ENCODE measurements at places on chromosomes 7 and 10.

GRCh38 chr10:60816628-60817397 lies 38.5 kb downstream of the CDK1 start:
- no peak for DNase-seq

DNA sequence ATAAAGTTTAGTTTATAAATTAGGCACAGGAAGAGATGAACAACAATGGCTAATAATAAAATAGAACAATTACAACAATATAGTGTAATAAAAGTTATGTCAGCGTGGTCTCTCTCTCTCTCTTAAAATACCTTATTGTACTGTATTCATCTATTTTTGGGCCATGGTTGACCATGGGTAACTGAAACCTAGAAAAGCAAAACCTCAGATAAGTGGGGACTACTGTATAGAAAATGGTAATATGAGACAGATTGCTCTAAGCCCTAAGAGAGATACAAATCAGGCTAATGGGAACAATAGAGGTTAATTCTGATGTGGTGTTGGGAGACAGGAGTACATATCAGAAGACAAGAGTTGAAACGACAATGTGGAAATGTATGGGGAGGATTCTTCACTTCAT lies 86.2 kb downstream of the ZNF365 start:
- no peak for DNase-seq

- DNase-seq = no peak
These were observed 486 bp downstream of the CACNA2D1 start for GRCh38 chr7:82443036-82443546.

GRCh38 chr7:154753226-154753625 lies 249.7 kb downstream of the PAXIP1 start:
- DNase-seq = no peak

DNA sequence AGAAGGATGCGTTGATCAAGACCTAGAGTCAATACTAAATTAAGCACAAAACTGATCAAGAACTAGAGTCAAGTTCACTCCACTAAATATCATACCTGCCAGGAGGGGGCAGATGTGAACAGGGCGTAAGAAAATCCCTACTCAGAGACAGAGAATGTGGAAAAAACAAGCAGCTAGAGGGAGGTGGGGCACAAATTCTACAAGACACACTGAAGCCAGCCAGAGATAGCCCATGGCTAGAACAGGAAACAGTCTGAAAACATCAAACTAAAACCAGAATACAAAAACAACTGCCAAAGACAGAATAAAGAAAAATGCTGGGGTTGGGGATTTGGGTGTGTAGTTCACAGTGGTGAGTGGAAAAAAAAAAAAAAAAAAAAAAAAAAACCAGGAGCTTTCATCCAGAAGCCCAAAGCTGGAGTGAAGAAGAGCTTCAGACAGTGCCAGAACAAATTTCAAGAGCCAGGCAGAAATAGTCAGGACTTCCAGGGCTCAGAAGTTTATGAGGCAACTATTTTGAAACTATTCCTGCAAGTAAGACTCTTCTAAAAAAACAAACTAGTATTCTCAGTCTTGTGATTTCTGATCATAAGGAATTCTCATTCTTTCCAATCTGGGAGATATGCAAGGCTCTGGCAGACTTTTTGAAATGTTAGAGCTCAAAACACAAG lies 118.3 kb downstream of the CCDC71L start:
- peak; percentile 11 for DNase-seq

DNA sequence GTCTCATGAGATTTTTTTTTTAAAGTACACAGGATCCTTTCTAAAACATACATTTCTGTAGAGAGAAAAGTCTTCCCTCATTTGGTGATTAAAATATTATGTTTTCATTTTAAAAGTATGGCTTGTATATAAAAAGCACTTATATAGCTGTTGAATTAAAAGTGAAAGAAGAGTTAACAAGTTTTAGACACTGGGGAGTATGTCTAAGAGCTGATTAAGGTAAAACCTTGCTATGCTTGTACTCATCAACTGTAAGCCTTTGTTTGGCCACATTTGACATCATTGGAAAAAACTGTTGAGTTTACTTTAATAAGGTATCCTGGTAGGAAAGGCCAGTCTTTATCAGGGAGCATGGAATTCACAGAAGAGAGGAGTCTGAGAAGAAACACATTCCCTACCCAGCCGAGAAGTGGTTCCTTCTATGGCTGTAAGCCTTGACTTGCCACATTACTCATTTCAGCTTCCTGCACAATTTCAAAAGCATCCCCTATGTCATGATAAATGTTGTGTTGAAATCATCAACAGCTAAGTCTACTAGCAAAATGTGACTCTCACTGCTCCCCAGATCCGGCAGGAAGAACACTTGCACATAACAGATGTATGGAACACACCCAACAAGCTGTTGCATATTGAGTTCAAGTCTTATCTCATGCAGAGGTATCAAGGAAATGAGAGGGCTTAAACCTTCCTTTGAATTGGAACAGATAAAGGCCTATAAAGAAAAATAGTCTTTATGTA lies 171.8 kb upstream of the CDK1 start:
- DNase-seq = no peak

- no peak for DNase-seq
These were observed 138.7 kb downstream of the ZNF365 start for GRCh38 chr10:62512732-62513475.

DNA sequence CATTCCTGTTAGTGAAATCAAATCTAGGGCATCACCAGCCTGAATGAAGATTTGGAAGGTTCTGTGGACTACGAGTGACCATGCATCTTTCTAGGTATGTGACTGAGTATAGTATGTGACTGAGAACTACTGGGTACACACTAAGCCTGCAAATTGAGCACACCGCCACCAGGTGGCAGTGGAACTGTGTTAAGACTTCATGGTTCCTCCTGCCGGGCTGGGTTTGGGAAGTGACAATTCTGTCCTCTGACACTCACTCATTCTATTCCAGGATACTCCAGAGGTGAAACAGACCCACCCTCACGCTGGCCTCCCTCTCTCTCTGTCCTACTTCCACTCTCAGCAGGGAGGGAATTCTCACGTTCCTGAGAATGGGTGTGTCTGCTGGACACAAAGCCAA lies 84.0 kb upstream of the TMEM248 start:
- no peak for DNase-seq

GRCh38 chr10:24929904-24930303 lies 22.5 kb downstream of the PRTFDC1 start:
- no peak for DNase-seq

- DNase-seq = peak; percentile 49
These were observed 26.3 kb upstream of the WDFY4 start for GRCh38 chr10:48658243-48658974.

DNA sequence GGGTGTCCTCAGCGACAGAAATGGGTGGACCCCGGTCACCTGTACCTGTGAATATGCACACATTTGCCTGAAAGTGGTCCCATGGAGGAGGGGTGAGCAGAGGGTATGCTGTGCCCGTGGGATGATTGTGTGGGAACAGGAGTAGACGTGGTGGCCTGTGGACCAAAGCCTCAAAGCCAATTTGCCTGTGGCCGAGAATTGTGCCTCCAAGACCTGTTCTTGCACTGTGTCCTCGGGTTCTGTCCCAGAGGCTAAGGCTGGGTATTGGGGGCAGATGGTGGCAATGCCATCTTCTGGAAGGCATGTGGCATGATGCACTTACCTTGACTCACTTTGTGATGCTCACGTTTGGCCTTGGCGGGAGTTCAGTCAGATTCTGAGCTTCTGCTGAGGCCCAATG lies 351.0 kb downstream of the TCERG1L start:
- no peak for DNase-seq

DNA sequence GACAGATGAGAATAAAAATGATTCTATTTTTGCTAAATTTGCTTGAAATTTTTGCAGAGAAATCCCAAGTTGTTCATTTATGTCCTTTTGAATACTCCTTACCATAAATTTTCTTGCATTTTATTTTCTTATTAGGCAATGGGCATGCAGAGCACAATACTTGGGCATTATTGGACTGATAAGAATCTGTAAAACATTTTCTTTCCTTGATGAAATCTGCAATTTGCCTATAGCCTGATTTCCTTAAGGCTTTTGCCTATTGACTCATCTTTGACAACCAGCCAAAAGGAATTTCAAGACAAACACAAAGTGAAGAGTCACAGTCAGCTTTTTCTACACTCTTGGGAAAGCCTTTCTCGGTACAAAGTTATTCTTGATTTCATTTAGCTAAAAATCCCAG lies 30.5 kb upstream of the GNAT3 start:
- no peak for DNase-seq

DNA sequence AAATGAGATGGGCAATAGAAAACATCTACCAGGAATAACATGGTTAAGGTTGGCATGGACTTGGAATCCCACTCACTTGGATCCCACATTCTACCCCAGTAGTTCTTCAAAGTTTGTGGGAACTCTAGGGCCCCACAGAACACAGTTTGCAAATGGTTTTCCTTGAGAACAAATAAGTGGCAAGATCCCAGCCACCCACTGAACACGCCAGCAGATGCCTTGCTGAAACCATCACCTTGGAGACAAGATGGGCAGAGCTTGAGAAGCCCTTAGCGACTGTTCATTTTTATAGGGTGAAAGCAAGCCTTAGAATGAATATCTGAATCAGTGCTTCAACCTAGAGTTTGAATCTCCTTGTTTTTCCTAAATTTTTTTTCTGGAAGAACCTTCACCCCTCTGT lies 349.1 kb downstream of the RPS24 start:
- no peak for DNase-seq

DNA sequence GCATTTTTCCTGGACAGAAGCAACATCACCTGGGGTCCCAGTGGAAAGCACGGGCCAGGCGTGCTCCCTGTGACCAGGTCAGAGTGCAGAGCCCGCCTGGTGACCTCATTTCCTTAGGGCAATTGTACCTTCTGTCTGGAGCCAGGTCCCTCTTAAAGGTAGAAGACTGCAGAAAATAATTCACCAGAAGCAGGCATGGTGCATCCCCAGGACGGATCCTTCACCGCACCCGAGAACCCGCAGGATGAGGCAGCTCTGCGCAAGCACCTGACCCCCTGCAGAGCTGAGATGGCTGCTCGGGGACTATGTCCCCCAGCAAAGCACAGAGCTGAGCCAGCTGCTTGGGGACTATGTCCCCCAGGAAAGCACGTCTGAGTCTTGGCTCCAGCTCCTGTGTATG lies 557.6 kb downstream of the PTPRN2 start:
- DNase-seq = no peak

GRCh38 chr10:120271696-120272095 lies 185.3 kb upstream of the PLPP4 start:
- DNase-seq = no peak

DNA sequence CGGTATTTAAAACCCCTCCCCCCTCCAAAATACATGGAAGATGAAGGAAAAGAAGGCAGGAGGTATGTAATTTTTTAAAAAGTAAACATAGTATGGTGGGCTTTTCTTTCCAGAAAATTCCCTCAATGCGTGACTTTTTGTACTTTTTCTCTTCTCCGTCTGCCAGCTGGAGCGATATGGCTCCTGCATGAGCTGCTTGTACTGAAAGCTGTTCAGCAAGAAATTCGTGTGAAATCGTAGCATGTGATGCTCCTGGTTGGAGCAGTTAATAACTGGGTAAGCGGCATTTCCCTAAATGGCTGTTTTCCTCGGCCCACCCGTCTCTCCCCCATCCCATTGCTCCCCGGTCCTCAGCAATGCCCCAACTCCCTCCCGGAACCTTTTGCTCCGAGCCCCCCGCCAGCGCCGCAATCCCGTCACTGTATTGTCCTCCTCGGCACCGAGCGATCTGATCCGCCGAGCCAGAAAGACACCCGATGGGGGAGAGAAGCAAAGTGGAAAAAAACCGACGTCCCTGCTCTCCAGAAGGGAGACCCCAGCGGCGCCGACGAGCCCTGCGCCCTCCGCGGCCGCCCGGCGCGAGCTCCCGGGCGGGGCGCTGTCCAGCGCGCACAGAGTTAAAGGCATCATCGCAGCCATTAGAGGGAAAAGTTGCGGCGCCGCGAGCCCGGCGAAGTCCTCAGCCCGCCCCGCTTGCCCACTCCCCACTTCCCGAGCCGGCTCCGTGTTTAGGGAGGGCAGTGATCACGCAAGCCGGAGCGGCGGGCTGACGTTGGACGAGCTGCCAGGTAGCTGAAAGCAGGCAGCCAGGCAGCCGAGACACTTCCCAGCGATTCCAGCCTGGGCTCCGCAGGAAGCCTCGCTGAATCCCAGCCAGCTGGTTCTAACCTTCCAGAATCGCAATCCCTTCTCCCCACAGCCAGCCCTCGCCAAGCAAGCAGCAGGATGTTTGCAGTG lies at the start of gene VSTM2A:
Gene VSTM2A (plus strand): TSS at position 707 of the 957 bp plus-strand sequence. CDS start 356 bp downstream, outside the sequence.
- no peak for DNase-seq

- DNase-seq = no peak
These were observed 562.0 kb upstream of the SEMA3D start for GRCh38 chr7:85748861-85749260.

Measured in SW 1271 (cell line).